ENCODE measurements at places on chromosomes 6 and 20.

DNA sequence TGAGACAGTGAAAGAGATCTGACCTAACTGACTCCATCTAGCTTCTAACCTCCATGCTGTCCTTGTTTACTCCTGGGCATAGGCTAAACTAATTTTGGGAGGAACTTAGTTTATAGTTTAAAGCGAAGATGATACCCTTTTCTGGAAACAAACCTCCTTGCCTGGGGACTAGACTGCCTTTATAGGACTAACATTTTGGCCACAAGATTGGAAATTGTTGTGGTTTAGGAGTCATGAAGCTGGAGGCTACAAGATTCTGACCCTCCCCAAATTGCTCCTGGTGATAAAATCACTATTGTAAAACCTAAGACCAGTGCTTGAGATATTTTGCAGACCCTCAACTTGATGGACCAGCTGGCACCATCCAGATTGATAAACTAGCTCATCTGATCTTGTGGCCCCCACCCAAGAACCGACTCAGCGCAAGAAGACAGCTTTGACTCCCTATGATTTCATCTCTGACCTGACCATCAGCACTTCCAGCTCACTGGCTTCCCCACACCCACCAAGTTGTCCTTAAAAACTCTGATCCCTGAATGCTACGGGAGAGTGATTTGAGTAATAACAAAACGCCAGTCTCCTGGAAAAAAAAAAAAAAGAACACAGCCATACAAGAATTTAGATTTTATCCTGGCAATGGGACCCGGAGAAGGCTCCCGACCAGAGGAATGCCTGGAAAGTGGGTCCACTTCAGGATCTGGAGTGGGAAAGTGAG lies 63.0 kb downstream of the ABHD12 start:
- no peak for DNase-seq

GRCh38 chr20:61621035-61621730 lies 369.1 kb downstream of the CDH4 start:
- no peak for DNase-seq

- DNase-seq: no peak
Observed at GRCh38 chr6:26389349-26389894, 6.5 kb downstream of the BTN2A2 start.

DNA sequence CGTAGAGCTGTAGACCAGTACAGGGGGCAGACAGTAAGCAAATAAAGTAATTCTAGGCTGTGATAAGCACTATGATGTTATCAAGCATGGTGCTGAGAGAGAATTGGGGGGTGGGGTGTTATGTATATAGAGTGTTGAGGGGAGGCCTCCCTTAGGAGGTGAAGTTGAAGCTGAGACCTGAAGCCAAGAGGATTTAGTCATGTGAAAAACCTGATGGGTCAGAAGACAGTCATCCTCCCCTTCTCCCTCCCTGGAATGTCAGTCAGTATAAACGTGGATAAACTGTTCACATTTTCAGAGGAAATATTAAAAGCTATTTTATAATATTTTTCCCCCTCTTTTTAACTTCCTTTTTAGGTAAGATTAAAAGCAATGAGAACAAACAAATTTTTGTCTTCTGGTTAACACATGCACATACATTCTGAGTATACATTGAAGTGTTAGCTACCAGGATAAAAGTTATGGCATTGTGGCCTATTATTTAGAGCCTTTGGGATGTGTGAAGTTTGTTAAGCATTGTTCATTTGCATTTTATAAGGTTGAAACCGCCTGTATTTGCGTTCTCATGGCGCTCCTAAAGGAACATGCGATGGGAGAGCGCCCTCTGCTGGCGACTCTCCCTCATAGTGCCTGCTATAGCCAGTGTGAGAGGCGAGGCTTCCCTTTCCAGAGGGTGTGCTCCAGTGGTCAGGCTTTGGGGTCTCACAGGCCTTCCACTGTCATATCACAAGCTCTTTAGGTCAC lies 35.4 kb upstream of the MAPK13 start:
- peak; percentile 79 for DNase-seq

DNA sequence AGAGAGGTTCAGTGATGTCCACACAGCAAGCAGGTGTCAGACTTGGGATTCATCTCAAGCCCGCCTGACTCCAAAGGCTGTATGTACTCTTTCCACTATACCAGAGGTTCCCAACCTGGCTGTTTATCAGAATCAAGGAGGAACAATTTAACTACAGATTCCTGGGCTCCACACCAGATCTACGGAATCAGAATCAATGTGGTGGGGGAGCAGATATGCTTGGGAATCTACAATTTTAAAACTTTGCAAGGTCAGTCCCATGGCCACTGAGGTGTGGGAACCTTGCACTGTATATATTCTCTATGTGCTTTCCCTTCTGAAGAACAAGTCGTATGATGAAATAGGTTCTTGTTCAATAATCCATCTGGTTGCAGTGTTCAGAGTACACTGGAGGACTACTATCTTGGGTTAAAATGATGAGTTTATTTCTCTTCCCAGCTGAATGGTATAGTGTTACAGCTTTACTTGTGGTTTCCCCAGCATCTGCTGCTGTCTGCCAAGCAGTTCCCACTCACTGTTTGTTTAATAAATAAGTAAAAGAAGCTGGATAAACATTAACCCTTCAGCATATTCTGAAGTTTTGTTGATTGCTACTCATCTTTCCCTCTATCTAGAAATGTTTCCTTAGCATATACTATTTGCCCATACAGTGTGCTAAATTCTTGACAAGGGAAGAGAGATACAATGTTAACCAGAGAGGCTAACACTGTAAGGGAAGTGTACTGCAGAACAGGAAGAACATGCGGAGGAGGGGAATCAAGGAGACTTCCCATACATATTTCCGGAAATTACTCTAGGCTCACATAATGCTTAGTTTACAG lies 9.9 kb downstream of the TTI1 start:
- DNase-seq: peak; percentile 43

DNA sequence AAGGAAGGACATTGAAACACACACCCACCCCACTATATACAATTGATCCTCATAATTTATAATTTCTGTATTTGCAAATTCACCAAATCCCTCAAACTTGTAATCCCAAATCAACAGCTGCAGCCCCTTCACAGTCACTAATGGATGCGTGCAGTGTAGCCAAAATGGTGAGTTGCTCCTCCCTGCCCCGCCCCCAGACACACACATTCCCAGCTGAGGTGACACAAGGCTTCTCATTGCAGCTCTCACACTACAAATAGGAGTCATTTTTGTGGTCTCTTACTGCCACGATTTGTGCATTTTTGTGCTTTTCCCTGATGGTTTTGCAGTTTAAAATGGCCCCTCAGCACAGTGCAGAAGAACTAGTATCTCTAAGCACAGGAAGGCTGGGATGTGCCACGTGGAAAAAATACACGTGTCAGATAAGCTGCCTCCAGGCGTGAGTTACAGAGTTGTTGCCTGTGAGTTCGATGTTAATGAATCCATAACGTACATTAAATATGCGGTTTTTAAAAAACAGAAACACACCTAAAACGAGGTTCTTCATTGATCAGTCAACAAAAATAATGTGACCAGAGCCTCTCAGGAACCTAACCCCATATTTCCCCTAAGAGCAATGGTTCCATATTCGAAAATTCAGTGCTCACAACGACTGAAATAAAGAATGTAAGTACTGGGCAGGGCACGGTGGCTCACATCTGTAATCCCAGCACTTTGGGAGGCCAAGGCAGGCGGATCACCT lies 8.2 kb downstream of the ATP9A start:
- no peak for DNase-seq

GRCh38 chr6:16362819-16363589 lies 124.6 kb downstream of the GMPR start:
- DNase-seq: no peak

GRCh38 chr6:156848533-156848932 lies 71.4 kb downstream of the ARID1B start:
- no peak for DNase-seq

- DNase-seq: no peak
Observed at GRCh38 chr20:61440548-61441055, 188.5 kb downstream of the CDH4 start.

- peak; percentile 36 for DNase-seq
Observed at GRCh38 chr20:49964964-49965780, 17.6 kb upstream of the SNAI1 start.

DNA sequence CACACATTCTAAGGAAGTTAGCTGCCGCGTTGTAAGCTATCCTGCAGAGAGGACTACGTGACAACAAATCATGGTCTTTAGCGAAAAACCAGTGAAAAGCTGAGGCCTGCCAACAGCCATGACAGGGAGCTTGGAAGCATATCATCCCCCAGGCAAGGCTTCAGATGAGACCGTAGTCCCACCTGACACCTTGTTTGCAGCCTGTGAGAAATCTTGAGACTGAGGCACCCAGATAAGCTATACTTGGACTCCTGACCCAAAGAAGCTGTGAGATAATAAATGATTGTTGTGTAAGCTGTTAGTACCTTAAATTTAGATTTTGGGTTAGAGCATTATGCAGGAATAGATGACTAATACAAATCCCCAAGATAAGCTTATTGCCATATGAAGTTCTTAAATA lies 45.4 kb upstream of the SENP6 start:
- DNase-seq: no peak

GRCh38 chr6:41747256-41748101 lies at the start of gene PGC:
Gene PGC, minus strand, starts transcription at chr6:41747397. Its CDS starts 63 bp downstream, at chr6:41747334.
- no peak for DNase-seq

DNA sequence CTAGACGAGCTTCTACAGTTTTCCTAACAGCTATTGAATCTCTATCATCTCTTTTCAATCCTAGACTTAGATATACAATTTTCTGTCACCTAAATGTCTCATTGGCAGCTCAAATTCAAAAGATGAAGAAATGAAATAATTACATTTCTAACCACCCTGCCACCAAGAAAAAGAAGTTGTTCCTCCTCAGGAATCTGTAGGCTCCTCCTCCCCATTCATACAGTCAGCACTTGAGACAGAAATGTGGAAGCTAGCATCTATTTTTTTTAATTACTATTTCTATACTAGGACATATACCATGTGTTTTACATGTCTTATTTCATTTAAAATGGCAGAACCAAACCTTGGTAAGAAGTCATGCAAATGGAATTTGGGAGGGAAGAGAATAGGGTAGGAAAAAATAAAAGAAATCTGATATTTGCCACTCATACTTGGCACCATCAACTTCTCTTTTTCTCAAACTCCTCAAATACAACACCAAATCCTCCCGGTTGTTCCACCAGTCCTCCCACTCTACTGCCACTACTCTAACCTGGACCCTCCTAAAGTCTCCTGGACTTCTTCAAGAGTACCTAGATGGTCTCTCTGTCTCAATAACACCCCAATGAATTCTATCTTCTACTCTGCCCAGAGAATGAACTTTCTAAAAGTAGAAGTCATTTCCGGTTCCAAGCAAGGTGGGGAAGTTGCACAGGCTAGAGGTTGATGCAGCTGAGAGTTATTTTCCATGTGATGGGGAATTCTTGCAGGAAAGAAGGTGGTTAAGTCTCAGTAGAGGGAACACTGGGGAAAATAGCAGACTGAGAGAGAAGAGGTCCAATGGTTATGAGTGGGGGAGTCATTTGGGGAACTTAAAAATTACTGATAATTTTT lies 54.1 kb downstream of the ATXN1 start:
- DNase-seq: peak; percentile 66

GRCh38 chr6:55654445-55654844 lies 75.5 kb upstream of the HMGCLL1 start:
- DNase-seq: no peak

DNA sequence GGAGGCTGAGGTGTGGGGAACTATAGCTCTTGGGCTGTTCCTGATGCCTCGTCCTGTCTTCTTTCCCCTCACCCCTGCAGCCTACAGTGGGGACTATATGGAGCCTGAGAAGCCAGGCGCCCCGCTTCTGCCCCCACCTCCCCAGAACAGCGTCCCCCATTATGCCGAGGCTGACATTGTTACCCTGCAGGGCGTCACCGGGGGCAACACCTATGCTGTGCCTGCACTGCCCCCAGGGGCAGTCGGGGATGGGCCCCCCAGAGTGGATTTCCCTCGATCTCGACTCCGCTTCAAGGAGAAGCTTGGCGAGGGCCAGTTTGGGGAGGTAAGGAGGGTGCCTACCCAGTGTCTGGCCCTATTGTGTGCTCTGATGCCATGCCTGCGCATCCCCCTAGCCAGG lies 11.5 kb upstream of the GTF2H4 start:
- no peak for DNase-seq

- DNase-seq: no peak
Observed at GRCh38 chr20:12528591-12529041, 480.2 kb upstream of the SPTLC3 start.

GRCh38 chr6:25147223-25147622 lies 132.0 kb upstream of the CARMIL1 start:
- no peak for DNase-seq

DNA sequence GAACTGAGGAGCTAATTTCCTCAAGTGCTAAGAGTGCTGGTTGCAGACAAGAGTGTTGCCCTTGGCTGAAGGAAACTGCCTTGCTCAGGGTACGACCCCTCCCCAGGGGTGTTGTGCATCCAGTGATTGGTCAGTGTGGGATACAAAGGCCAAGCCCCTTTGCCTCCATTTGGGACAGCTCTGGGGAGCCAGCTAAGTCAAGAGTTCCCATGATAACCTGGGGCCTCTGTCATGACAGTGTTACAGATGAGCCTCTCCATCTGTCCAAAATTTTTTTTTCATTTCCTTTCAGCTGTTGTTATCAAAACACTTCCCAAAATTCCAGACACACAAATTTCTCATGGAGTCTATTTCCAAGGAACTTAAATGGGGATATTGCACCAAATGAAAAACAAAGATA lies 93.3 kb downstream of the HS3ST5 start:
- no peak for DNase-seq

GRCh38 chr20:52261792-52262191 lies 70.2 kb upstream of the ZFP64 start:
- no peak for DNase-seq

DNA sequence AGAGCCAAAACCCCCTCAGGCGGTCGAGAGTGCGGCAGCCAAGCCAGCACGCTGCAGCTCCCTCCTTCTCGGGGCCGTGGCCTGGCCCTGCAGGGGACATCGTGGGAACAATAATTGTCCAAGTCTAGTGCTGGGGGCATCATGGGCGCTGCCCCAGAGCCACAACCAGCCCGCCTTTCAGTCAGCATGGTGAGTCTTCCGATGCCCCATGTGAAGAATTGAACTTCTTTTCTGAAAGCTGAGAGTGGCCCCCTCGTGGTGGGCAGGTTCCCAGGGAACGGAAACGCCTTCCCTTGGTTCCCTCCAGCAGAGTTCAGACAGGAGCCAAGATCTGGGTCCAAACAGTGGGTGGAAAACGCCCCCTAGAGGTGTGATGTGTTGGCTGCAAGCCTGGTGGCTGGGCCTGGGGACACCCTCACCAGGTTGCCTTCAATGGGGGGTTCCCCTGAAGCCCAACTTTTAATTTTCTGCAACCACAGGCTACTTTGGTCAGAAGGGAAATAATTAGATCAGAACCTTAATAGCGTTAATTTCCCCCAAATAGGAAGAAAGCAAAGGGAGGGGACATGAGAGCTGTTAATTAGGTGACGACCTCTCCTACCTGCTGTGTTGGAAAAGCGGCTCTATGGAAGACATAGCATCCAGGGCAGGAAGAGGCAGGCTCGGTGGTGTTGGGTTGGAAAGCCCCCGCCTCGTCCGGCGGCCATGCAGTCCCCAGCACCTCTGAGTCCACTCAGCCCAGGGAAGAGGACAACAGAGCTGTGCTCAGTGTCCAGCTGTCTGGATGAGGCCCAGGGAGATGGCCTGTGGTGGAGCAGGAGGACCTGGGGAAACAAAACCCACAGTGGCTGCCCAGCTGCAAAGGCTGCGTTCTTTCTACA lies 4.7 kb upstream of the MRGBP start:
- DNase-seq: peak; percentile 87

GRCh38 chr20:23880417-23880816 lies 869 bp upstream of the CST5 start:
- DNase-seq: no peak

Measured in CD14-positive monocyte (primary cell).